ENCODE measurements at places on chromosomes 7 and 10.

- DNase-seq, result no peak
Measured at GRCh38 chr10:103553743-103554487, 60.4 kb downstream of the NEURL1 start.

DNA sequence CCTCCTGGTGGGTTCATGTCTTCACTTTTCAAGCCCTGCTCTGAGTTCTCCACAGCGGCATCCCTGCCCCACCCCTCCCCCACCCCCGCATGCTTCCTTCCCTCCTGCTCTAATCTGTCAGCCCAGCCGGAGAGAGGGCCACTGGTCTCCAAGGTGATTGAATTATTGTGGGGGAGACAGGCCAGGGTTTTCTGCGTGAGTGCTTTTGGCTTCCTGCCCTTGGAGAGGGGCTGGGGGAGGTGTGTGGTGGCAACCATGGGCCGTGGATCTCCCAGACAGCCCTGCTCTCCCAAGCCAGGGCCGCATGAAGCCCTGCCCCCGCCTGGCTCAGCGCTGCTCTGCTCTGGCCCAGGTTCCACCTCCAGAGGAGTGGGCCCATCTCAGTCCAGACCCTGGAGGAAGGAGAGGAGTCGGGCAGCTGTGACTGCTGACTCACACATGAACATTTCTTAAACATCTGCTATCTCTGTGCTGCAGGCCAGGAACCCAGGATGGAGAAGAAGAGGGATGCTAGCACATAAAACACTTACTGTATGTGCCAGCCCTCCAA is 109.9 kb downstream of the ZMIZ1 start:
- DNase-seq, result no peak

- no peak for DNase-seq
Measured at GRCh38 chr10:1514681-1515080, 222.6 kb downstream of the ADARB2 start.

- DNase-seq, result no peak
Measured at GRCh38 chr7:108603656-108604306, 34.1 kb downstream of the DNAJB9 start.

DNA sequence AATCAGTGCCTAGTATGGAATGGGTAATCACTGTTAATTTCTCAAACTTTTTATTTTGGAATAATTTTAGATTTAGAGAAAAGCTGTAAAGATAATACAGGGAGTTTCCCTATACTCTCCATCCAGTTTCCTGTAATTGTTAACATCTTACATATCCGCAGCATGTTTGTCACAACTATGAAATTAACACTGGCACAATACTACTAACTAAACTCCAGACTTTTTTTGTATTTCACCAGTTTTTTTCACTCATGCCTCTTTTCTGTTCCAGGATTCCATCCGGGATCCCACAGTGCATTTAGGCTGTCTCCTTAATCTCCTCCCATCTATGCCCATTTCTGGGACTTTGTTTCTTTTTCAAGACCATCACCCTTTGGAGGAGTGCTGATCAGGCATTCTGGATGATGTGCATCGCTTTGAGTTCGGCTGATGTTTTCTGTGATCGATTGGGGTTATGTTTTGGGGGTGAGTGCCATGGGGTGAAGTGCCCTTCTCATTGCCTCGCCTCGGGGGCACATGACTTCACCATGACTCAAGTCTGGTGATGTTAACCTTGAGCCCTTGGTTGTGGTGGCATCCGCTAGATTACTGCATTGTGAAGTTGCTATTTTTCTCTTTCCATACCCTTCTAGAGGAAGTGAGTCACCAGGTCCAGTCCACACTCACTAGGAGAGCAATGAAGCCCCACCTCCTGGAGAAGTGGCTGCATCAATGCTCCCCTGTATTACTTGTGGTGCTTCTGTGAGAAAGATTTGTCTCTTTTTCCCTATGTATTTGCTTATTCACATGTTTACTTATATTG is 43.9 kb upstream of the GRB10 start:
- DNase-seq, result no peak

- DNase-seq, result peak; percentile 43
Measured at GRCh38 chr10:4568731-4569130, 257.3 kb upstream of the AKR1E2 start.

DNA sequence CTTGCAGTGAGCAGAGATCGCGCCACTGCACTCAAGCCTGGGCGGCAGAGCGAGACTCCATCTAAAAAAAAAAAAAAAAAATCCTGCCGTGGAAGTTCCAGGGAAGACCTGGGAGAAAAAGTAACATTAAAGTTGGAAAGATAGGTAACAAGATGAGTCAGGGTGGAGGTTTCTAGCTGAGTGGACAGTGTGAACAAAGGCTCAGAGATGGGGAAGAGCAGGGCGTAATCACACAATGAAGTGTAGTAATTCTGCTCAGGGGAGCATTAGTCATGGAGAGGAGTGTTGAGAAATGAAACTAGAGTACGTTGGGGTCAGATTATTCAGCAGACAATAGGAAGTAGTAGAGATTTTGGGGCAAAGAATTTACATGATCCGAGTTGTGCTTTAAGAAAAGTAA is 21.6 kb upstream of the WASL start:
- DNase-seq, result no peak

GRCh38 chr7:105990727-105991453 is 27.8 kb downstream of the CDHR3 start:
- DNase-seq, result no peak

- no peak for DNase-seq
Measured at GRCh38 chr10:63667596-63668480, 146.6 kb downstream of the REEP3 start.

GRCh38 chr7:95843286-95843685 is 70.9 kb downstream of the DYNC1I1 start:
- no peak for DNase-seq

GRCh38 chr10:101050208-101051069 is 11.3 kb upstream of the KAZALD1 start:
- peak; percentile 64 for DNase-seq

GRCh38 chr10:36351159-36351558 is 709.1 kb upstream of the FZD8 start:
- no peak for DNase-seq

- no peak for DNase-seq
Measured at GRCh38 chr7:101832685-101833375, 15.4 kb downstream of the CUX1 start.

DNA sequence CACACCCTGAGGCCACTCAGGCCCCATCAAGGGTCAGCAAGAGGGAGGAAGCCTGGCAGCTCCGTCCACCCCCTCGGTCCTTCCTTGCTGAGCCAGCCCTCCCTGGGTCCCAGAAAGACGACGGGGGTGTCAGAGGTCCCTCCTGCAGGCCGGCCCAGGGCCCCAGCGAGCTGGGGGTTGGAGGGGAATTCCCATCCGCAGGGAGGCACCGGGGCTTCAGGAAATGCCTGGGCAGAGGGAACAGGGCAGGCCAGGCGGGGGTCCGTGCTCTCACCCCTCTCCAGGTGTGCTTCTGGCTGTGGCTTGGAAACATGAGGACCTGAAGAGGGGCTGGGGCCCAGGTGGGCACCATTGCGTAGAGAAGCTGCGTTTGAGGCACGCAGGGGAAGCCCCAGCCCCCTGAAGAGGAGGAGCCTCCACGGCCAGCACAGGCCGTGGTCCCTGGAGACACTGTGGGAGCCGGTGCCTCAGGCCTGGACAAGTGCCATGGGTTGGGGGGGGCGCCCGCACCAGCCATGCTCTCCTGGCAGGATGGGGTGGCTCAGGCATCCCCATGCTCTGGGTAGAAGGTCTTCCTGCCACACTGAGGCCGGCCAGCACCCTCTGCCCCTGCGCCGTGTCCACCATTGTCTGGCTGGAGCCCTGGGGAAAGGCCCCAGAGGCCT is 66.7 kb downstream of the PDGFA start:
- no peak for DNase-seq

DNA sequence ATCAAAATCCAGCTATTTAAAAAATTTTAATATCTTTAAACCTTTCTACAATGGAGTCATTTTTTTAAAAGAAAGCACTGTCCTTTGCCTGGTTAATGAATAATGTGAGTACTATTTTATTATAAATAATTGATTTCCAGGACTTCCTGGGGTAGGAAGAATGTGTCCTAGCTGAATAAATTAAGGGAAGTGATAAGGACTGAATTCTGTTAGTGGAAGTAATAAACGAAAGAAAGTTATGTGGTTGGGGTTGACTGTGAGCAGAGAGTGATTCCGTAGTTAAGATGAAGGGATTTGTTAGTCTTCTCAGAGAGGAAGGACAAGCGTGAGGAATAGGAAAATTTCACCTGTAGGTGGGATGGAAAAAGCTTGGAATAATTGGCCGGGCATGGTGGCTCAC is 59.1 kb downstream of the AHCYL2 start:
- DNase-seq, result no peak

GRCh38 chr10:77182803-77183202 is 454.8 kb downstream of the KCNMA1 start:
- no peak for DNase-seq

- DNase-seq, result no peak
Measured at GRCh38 chr10:110413903-110414547, 83.7 kb upstream of the DUSP5 start.

DNA sequence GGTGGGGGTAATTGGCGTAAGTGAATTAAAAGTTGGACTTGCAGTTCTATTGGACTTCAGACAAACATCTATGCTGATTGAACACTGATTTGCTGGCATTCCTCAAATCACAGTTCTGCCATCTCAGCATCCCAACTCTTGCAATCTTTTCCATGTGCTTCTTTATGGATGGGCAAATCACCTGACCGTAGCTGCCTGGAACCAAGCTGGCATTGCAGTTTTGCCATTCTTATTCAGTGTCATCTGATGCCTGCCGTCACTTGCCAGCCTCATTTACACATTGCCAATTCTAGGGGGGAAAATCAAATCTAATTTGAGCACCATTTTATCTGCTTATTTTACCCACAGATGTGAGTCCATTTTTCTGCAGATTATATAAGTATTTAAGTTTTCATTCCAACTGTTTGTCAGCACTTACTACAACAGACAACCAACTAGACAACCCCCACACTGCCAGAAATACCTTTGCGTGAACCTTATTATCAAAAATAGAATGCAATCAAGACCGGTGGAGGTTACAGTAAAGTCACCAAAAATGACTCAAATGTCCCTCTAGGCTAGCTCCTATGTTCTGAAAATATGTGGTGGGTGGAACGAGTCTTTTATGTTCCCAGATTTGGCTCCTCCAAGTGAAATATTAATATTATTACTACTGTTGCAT is 172.3 kb upstream of the CTBP2 start:
- no peak for DNase-seq

GRCh38 chr10:47053081-47053798 is 142.0 kb downstream of the PTPN20 start:
- DNase-seq, result no peak

DNA sequence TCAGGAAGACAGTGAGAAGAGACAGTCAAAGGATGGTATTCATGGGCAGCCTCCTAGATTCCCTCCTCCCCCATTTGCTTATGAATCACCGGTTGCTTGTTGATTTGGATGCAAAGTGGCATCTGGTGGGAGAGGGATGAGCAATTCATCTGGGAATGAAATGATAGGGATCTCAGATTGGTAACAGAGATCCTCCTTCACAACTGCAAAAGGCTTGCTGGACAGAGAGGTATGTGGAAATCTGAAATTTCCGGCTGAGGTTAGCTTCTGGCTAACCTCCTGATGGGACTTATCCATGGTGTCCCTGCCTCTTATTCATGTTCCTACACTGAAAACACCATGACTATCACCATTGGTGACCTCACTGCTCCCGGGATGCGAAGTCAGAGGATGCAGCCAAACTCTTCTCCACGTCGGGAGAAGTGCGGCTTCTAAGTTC is 48.4 kb upstream of the PODXL start:
- DNase-seq, result no peak

- peak; percentile 49 for DNase-seq
Measured at GRCh38 chr7:69827558-69827957, 229.3 kb downstream of the AUTS2 start.

GRCh38 chr10:31706464-31707092 is 222.1 kb downstream of the ARHGAP12 start:
- DNase-seq, result no peak

GRCh38 chr7:92293896-92294590 is 48.3 kb downstream of the ANKIB1 start:
- no peak for DNase-seq

DNA sequence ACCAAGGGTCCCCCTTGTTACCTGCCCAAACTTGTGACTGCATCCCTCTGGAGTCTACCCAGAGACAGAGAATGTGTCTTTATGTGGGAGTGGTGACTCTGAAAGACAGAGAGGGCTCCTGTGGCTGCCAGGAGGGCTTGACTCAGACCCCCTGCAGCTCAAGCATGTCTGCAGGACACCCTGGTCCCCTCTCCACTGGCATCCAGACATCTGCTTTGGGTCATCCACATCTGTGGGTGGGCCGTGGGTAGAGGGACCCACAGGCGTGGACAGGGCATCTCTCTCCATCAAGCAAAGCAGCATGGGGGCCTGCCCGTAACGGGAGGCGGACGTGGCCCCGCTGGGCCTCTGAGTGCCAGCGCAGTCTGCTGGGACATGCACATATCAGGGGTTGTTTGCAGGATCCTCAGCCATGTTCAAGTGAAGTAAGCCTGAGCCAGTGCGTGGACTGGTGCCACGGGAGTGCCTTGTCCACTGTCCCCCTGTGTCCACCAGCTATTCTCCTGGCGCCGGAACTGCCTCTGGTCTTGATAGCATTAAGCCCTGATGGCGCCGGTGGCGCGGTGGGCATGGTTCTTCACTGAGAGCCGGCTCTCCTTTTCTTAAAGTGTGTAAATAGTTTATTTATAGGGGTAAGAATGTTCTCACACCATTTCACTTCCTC is 19.4 kb upstream of the SH2D4B start:
- no peak for DNase-seq

DNA sequence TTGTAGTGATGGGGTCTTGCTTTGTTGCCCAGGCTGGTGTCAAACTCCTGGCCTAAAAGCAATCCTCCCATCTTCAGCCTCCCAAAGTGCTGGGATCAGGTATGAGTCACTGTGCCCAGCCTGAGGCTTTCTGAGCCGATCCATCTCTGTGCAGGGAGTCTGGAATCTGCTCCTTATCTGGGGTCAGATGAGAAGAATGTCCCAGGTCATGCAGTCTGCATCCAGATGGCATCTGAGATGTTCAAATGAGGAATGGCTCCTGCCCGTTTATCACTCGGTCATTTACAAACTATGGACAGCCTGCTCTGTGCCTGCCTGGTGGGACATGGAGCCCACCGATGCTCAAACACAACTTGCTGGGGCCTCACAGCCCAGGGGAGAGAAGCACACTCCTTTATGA is 11.1 kb upstream of the SLC18A3 start:
- DNase-seq, result no peak

GRCh38 chr7:16532272-16532671 is 5.6 kb downstream of the LRRC72 start:
- no peak for DNase-seq

DNA sequence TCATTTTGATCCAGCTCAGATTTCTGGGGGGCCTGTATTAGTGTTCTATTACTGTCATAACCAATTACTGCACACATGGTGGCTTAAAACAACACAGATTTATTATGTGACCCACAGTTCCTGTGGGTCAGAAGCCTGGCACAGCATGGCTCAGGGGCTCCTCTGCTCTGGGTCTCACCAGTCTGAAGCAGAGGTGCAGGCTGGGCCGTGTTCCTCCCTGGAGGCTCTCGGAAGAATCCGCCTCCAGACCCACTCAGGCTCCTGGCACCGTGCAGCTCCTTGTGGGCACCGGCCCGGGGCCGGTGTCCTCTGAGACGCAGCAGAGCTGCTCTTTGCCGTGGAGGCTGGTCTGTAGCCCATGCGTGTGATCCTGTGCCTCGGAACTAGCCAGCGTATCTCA is 61.5 kb downstream of the RAMP3 start:
- DNase-seq, result no peak

- DNase-seq, result no peak
Measured at GRCh38 chr7:36047091-36047658, 105.9 kb upstream of the EEPD1 start.

GRCh38 chr10:102311025-102311420 is 65.7 kb downstream of the GBF1 start:
- DNase-seq, result no peak

GRCh38 chr10:27072436-27073114 is 27.7 kb downstream of the ANKRD26 start:
- no peak for DNase-seq

All from thymus (tissue), 14 donors.